Stimulated activated CD4-positive, alpha-beta T cell treated with anti-CD3 and anti-CD28 coated beads, Interleukin-4, amount 100 ng/mL, for 4 hours (primary cell): ENCODE measurements at places on chromosomes 7 and 10.

DNA sequence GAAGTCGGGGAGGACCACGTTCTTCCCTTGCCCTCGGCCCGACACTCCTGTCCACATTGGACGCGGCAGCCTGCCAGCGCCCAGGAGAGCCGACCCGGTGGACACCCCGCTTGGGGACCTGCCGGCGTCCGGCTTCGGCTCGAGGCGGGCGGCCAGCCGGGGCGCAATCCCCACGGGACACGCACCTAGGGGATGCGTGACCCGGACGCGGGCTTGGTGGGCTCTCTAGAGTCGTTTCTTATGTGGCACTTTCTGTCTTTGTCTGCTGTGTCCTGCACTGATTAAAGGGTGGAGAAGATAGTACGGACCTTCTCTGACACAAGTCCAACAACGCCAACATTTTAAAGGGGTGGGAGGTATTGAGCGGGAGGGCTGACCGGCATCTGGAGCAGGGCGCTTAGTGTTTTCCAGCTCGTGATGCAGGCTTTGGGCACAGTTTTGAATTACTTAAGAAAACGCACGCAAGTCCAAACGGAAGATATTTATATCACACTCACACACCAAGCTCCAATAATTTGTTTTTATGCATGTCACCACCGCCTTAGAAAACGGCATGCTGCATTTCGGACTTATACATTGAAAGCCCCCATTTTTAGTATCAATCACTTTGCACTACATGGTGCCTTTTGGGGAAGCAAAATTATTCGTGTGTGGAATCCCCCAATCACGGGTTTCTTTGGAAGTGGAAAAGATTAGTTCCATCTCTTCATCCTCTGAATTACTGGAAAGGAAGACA lies 3.9 kb upstream of the SPAG6 start:
- DNase-seq = no peak

GRCh38 chr10:63214571-63214970 lies 81.4 kb downstream of the NRBF2 start:
- no peak for DNase-seq

DNA sequence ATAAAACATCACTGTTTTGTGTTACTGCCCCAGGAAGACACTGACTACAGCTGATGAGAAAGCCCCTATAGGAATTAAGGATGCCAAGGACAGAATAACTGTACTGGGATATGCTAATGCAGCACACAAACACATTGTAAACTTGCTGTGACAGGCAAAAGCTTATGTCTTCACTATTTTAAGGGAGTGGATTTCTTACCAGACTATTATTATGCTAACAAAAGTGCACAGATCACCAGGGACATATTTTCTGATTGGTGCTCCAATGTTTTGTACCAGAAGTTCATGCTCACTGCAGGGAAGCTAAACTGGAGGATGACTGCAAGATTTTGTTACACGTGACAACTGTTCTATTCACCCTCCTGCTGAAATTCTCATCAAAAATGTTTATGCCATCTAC lies 48.1 kb upstream of the PTPN12 start:
- no peak for DNase-seq

GRCh38 chr10:5522913-5523560 lies 1.7 kb upstream of the CALML3 start:
- no peak for DNase-seq

DNA sequence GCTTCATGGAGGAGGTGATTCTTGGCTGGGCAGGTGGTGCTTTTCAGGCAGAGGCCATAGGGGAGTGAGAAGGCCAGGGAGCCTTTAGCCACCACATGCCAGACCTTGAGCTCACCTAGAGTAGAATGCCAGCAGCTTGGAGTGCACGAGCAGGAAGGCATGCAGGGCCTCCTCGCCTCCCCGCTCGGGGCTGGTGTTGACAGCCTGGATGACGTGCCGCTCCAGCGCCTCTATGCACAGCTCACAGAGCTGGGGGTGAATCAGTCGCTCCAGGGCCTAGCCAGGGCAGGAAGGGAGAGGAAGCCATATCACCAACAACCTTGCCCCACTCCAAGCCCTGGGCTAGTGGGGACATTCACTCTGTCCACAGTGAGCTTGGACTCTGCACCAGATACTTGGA lies 15.7 kb downstream of the HPS1 start:
- no peak for DNase-seq

- DNase-seq = no peak
Observed at GRCh38 chr10:77074104-77074624, 563.4 kb downstream of the KCNMA1 start.

DNA sequence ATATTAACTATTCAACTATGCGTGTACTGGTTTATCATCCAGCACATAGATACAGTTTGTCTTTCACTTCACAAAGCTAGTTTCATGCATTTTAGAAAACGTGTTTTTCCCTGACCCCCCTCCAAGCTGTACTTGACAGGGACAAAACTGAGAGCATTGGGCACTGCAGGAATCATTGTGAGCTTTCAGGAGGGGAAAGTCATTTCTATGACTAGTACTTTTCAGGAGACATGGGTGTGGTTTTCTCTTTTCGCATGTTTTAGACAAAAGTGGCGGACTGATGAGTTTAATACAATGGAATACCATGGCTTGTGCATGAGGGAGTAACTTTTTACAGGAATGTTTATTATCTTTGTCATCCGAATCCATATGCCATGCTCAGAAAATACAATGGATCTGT lies 42.7 kb downstream of the NRG3 start:
- DNase-seq = no peak

DNA sequence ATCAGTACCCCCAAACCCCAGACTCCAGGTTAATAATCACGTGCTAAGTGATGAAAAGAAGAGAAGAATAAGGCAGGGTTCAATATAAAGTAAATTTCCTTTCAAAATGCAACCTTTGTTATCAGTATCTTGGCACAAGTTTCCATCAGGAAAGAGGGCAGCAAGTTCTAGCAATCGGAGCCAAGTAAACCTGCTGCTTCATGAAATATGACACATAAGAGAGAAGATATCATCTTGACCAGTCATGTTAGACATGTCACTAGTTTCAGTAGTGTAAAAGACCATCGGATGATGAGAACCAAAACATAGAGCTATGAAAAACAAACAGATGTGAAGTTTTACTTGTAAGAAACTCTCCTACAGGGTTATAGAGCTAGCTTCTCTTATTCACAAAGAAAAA lies 44.0 kb downstream of the AASS start:
- no peak for DNase-seq

DNA sequence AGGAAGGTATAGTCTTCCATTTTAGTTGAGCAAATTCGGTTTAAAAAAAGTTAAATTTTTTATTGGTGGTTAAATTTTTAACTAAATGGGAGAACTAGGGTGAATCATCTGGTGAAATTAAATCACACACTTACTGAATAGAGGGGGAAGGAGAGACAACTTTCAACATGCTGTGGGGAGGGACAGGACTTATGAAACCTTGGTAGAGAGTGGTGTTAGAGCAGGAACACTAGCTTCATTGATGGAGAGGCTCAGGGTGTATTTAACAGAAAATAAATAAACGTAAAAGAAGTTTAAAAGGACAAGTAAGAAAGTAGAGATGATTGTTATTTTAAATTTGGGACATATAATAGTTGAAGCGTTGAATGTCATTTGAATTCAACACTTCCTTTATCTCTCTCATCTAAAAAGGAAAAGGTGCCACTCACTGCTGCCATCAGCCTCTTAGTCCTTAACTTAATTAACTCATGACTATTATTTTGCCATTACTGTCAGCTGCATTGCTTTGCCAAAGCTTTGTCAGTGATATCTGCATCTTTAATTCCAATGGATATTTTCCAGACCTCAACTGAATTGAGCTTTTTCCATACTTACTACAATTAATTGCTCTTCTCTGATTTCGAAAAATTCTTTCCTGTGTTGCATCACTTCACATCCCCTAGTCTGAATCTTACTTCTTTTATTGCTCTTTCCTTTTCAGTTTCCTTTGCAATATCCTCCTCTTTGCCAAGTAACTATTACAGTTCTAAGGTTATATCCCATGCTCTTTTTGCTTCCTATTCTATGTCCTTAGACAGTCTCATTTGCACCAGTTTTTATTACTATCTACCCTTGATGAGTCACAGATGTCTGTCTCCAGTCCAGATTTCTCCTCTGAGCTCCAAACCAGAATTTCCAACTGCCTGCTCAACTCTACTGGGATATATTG lies 71.7 kb downstream of the GNAT3 start:
- DNase-seq = no peak

GRCh38 chr10:25901199-25901598 lies 32.8 kb upstream of the MYO3A start:
- DNase-seq = no peak

DNA sequence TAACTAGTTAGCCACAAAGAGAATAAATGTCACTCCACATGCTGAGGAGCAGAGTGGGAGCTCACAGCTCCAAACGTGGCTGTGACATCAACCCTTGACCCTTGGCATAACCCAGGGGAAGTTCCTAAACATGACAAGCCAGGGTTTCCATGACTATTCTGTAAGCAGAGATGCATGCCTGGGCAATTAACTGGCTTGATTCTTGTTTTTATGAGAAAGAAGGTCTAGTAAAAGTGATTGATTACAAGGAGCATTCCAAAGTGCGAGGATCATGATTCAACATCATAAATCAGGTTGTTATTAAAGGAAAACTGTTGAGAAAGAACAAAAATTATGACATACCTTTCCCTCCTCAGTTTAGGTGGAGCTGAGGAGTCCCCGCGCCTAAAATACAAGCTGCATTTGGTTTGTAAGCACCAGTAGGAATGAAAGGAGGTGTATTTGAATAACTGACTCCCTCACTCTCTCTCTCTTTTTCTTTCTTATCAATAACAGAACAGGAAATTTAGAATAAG lies 108.4 kb downstream of the SFMBT2 start:
- DNase-seq = no peak

- no peak for DNase-seq
Observed at GRCh38 chr7:44547536-44548231, 6.6 kb upstream of the NPC1L1 start.

DNA sequence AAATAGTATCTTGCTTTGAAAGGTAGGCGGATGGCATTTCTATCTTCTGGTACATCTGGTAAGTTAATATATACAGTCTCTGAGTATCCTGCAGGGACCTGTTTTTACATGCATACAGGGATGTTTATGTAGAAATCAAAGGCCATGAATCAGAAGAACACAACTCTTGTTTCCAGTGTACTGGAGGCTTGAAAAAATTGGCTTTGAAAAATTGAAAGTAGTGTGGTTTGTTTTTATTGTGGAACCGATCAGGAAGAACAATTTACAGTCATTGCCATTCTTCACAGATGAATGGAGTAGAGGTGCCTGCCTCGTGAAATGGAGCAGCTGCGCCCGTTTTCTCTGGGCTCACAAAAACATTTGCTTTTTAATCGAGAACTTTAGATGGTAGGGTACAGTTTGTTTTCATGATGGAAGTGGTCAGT lies 54.0 kb upstream of the RPA3 start:
- no peak for DNase-seq

GRCh38 chr10:44724415-44725174 lies 186.5 kb upstream of the TMEM72 start:
- DNase-seq = no peak

DNA sequence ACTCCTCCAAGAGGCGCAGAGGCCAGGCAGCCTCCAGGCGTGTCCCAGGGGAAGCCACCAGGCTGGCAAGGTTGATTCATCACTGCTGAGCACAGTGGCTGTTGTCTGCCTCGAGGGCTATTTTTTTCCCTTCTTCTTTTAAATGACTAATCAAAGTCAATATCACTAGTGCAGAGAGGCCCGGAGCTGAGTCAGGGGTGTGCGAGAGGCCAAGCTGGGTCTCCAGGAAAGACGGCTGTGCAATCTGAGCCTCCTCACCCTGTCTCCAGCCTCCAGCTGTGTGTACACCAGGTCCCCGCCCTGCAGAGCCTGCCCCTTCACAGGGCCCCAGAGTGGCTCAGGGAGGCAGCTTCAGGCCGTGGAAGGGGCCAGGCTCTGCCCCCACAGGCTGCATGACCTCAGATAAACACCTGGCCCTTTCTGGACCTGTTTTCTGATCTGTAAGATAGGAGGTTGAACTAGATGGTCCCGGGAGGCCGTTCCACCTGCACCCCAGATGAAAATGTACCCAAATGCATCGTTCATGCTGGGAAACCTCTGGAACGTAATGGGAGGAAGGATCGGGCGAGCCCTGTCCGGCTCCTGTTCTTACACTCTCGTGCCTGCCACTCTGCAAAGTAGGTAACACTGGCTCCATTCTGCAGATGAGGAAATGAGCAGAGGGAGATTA lies 3.7 kb downstream of the STX1A start:
- DNase-seq = peak; percentile 51

DNA sequence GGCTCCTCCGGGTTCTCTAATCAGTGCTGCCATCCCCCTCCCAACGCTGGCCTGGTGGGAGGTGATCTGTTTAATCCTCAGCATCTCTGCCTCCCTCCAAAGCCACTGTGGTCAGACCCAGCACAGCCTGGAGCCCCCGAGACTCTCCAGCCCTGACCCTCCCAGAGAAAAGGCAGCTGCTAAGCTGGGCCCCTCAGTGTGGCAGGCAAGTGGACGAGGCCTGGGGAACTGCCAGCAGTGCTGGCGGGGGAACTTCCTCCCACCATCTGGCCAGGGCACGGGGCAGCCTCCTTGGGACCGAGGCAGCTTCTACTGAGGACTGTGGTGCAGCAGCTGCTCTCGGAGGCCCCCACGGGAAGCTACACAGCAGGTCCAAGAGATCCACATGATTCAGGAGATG lies 51.1 kb downstream of the DPYSL4 start:
- no peak for DNase-seq

GRCh38 chr7:97043281-97043680 lies 18.6 kb upstream of the DLX5 start:
- no peak for DNase-seq

- DNase-seq = no peak
Observed at GRCh38 chr10:18178854-18179483, 38.7 kb downstream of the CACNB2 start.

DNA sequence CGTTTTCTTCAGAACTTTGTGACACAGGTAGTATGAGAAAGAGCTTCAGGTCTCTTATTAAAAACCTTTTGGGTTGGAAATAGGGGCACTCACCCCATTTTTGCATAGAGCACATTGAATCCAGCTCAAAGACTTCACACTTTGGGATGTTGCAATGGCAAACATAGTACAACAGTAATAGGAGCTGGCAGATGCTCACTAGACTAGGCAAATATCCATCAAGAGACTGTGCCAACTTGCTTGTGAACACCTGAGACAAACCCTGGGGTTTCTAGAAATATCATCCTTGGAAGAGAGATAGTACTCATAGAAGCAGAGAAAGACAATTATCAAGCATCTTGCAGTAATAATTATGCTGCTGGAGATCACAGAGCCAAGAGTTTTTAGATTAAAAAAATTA lies 280.0 kb downstream of the CACNA2D1 start:
- DNase-seq = no peak

GRCh38 chr10:54900584-54900983 lies 99.6 kb upstream of the PCDH15 start:
- no peak for DNase-seq

- DNase-seq = no peak
Observed at GRCh38 chr7:2100278-2101208, 132.2 kb downstream of the MAD1L1 start.

GRCh38 chr10:118729641-118730258 lies 25.0 kb downstream of the CACUL1 start:
- DNase-seq = no peak
